ENCODE measurements at places on chromosomes 12 and 14. TPM values are rescaled to one million over a fixed set of nuclear protein-coding genes. Genes with fewer than 3 reads are reported as not detected.

ALDH1L2 gene
- total RNA-seq: 61.7 TPM

DNA sequence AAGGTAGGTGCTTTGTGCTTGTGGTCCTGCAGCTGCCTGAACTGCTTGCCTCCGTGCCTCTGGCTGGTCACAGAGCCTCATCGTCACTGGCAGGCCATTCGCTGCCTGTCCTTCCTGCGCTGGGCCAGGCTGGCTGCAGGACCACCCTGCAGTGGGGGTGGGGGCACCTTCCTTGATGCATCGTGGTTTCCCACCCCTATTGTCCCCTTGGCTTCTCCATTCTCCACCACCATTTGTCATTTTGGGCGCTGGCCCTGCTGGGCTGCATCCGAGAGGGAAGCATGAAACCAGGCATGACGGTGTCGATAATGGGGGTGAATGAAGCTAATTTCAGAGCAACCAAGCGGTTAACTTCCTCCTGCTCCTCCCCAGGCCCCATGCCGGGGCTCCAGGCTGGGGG lies 127.7 kb downstream of the NRXN3 start:
- no peak for DNase-seq

POU6F1 gene
- 3.5 TPM for total RNA-seq

GRCh38 chr14:44385906-44386305 lies 121.2 kb downstream of the FSCB start:
- DNase-seq: no peak

DNA sequence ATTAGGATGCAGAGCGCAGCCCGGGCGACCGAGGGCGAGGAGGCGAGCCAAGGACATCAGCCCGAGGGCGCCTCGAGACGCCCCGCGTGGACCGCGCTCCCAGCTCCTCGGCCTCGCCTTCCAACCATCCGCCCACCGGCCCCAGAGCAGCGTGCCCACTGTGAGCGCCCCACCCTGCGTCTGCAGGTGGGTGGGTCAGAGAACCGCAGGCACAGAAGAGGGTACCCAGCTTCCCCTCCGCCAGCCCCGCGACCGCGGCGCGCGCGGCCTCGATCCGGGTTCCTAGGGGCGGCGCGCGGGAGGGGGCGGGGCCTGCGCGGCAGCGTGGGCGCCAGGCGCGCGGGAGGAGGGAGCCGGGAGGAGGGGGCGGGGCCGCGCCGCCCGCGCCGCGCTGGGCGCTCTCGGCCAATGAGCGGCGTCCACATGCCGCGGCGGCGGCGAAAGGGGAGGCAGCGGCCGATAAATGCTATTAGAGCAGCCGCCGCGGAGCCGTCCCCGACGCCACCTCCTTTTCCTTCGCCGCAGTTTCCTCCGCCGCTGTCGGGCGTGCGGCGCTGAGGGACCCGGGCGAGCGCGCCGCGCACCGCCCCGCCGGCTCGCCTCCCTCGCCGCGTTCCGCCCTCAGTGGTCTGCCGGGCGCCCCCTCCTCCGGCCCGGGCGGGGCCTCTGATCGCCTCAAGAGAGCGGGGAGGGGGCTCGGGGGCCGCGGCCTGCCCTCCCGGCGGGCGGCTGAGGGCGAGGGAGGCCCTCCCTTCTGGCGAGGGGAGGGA lies at the start of gene ATP2A2:
TSS of gene ATP2A2 (plus strand) at position 469 of the 770 bp plus-strand sequence. CDS start 543 bp downstream, outside the sequence.
- DNase-seq: peak; percentile 87

Data from mammary epithelial cell (primary cell).